ENCODE measurements at places on chromosomes 11 and 22.

DNA sequence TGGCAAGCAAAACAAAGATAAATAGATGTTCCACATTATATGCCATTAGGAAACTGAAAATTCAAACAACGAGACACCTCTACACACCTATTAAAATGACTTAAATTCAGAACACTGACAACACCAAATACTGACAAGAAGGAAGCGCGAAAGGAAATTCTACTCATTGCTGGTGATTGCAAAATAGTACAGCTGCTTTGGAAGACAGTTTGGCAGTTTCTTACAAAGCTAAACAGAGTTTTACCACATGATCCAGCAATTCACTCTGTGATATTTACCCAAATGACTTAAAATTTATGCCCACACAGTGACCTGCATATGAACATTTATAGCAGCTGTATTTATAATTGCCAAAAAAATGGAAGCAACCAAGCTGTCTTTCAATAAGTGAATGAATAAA is 232.6 kb downstream of the CASP12 start:
- DNase-seq = no peak

DNA sequence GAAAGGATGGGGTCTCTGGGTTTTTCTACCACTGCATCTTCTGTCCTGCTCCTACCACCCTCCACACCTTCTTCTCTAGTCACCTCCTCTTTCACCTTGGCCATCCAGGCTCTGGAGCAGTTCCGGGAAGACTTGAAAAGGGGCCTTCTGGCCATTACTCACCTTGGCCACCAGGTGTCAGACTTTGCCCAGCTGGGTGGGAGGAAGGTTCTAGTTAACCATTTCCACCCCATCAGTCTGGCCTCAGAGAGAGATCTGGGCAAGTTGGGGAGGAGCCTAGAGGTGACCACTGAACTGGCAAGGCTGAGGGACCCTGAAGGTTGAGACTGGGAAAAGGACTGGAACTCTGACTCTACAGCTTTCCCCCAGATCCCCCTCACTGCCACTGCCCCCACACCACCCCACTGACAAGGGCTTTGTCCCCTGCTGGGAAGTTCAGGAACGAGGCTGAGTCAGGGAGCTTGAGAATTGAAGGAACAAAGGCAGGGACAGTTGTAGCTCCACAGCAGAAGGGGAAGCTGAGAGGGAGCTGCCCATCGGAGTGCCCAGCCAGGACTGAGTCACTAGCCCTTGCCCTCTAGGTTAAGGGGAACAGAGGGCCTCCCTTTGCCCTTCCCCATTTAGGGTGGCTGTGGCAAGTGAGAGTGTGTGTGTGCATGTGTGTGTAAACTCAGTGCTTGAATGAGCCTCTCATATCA is 3.7 kb upstream of the POLD4 start:
- DNase-seq = peak; percentile 51

GRCh38 chr22:47944941-47945340 is 1182.5 kb downstream of the TBC1D22A start:
- no peak for DNase-seq

GRCh38 chr11:69416762-69417698 is 64.4 kb upstream of the LINC01488 start:
- no peak for DNase-seq

GRCh38 chr11:128669506-128670270 is 24.2 kb upstream of the FLI1 start:
- DNase-seq = no peak

DNA sequence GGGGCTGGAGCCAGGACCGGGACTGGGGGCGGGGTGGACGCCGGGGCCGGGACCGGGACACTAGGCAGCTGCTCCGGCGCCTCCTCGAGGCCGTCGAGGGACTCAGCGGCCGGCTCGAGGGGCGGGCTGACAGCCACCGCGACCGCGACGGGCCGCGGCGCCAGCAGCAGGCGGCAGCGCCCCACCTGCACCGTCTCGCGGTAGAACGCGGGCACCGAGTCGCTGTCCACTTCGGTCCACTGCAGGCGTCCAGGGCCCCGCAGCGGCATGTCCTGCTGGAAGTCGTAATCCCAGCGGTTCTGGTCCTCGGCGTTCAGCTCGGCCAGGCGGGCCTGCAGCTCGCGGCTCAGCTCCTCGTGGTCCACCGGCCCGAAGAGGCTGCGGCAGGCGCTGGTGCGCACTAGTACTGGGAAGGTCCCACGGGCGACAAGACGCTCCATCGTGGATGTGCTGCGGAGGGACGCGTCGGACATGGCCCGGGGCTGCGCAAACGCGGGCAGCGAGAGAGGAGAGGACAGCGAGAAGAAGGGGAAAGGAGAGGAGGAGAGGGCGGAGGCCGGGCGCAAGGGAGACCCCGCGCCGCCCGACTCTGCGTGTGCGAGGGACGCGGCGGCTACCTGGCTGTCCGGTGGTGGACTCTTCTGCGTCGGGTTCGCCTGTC is 428 bp downstream of the CDKN1C start:
- no peak for DNase-seq

DNA sequence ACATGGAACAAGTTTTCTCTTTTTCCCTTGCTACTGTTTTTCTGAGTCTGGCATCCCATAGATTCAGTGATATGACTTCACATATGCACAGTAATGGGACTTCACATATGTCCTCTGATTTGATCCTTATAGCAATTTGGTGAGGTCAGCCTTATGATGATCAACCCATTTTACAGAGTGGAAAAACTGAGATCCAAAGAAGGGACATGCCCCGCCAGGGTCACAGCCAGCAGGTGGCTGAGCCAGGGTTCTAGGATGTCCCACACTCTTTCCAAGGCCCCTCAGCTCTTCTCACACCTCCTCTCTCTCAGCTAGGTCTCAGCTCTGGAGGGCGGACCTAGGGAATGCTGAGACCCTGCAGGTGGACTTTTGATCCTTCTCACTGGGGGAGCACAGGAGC is 44.3 kb upstream of the CD82 start:
- no peak for DNase-seq

- no peak for DNase-seq
These were observed 45.0 kb downstream of the ST3GAL4 start for GRCh38 chr11:126400479-126400878.

DNA sequence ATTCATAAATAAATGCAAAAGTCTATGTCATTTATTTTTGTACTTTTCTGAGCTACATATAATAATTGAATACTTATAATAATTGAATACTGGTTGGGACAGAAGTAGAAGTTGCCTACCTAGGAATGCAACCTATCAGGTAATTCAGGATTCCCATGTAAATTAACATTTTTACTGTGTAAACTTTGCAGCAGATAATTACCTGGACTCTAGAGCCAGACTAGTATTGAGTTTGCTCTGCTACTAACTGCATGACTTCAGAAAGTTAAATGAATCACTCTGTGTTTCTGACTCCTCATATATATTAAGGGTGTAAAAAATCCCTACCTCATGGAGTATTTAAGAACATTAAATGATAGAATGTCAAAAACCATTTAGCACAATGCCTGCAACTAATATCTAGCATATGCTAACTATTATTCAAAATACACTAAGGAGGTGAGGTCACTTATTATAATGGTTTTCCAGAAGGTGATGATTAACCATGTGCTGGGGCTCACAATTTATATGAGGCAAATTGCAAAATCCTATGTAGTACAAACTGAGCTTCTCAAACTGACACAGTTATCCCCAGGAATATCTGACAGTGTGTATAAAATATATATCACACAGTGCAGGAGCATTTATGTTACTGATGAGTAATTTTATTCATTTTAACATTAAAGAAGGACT is 138.1 kb upstream of the ANO3 start:
- no peak for DNase-seq

DNA sequence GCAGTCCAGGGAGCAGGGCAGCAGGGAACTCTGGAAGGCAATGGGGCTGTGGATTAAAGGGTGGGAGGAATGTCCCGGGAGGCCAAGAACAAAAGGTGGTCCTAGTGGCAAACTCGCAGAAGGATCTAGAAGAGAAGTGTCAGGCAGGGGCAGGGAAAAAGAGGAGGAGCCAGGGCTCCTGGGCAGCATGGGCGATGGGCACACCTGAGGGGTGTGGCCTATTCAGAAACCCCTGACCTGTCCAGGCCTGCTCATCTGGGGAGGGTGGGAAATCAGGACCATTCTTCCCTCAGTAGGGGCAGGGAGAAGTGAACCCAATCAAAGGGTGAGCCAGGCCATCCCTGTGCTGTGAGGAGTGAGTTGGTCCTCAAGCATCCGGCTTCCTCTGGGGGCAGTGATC is 108.6 kb downstream of the TRIM29 start:
- no peak for DNase-seq

DNA sequence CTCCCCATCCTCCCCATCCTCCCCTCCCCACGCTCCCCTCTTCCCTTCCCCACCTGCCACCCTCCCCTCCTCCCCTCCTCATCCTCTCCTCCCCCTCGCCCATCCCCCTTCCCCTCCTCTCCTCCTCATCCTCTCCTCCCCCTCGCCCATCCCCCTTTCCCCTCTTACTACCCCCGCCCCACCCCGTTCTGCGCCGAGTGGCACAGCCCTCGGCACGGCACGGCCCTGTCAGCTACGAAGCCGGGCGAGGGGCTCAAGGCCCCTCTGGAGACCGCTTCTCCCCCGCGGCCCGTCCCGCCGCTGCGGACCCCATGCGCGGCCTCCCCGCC is 449.9 kb downstream of the OPCML start:
- DNase-seq = no peak

GRCh38 chr22:43956805-43957463 is 1.7 kb downstream of the SAMM50 start:
- no peak for DNase-seq

- no peak for DNase-seq
These were observed 65.6 kb downstream of the CCDC81 start for GRCh38 chr11:86440305-86440716.

DNA sequence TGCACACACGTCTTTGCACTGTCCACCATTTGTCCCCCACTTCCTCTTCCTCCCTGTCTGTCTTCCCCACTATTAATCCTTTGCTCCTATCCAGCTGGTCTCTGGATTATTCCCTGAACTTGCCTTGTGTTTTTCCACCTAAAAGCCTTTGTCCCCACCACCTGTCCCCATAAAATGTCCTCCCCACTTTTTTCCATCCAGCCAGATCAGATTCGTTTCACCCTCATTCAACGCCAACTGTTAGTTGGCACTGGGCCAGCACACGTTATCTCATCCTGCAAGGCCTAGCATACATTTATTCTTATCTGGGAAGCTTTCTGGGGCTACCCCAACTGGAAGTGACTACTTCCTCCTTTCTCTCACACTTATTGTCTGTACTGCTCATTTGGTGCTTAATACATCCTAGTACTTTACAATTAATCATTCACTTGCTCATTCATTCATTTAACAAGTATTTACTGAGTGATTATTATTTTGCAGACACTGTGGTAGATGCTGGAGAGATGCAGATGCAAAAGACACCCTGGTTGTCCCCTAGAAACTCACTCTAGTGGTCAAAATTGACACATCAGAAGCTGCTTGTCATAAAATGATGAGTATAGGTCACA is 96.2 kb downstream of the RASSF10 start:
- DNase-seq = no peak
